ENCODE measurements at places on chromosomes 12 and 14.

GRCh38 chr12:81257947-81258551, 180.2 kb downstream of the ACSS3 start:
- DNase-seq, result no peak

DNA sequence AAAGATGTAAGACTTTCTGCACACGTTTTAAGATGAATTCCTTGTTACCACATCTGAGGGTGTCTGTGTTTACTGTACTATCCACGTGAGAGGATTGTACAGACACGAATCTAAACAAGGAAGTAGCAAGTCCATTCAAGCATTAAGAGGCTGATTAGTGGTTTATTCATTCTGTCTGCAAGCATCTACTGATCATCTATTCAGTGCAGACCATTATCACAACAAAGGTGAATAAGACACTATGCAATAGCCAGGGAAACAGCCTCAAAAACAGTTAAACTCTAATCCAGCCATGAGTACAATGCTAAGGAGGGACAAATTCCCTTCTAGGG, 111.6 kb upstream of the PZP start:
- no peak for DNase-seq

- DNase-seq, result no peak
Observed at GRCh38 chr12:66775871-66776270, 97.0 kb upstream of the GRIP1 start.

DNA sequence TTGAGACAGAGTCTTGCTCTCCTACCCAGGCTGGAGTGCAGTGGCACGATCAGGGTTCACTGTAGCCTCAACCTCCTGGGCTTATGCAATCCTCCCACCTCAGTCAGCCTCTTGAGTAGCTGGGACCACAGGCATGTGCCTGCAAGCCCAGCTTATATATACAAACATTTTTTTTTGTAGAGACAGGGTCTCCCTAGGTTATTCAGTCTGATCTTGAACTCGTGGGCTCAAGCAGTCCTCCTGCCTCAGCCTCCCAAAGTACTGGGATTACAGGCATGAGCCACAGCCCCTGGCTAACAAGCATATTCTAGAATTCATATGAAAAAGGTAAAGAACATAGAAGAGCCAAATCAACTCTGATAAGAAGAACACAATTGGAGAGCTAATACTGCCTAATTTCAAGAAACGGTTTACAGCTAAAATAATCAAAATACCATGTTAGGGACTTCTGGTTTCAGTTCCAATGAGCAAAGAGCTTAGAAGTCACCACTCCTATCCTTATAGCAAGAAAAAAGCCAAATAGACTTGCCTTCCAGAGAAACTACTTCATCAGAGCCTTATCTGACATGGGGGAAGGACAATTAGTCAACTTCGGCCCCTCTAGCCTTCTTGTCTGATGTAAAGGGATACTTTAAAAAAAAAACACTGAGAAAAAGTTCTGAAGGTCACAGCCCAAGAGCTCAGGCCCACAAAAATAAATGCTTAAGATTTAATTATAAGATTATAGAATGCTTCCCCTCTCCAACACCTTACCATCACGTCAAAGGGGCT, 37.6 kb downstream of the TMEM116 start:
- DNase-seq, result no peak

DNA sequence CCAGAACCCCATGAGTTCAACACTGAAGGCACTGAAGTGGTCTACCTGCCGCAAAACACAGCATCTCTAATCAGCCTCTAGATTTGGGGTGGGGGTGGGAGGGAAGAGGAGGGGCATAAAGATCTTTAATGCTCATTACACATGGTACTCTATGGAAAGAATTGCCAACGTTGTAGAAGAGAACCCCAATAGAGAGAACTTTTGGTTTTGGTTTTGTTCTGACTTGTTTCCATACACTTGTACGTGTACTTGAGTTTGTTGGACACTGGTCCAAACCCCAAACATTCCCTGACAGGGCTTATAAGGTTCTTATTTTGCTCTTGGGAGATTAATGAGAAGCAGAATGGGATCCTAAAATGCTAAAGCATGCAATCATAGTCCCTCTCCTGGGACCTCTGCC, 31.0 kb downstream of the GNPTAB start:
- no peak for DNase-seq

DNA sequence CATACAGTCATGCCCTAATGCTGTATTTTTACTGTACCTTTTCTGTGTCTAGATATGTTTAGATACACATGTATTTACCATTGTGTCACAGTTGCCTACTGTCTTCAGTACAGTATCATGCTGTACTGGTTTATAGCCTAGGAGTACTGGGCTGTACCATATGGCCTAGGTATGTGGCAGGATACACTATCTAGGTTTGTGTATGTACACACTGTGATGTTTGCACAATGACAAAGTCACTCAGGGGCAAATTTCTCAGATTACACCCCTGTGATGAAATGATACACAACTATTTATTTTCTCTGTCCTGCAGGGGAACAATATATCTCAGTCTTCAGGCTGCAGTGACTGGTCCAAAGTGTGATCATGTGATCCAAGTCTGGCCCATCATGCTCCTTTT, 1076.1 kb downstream of the VRK1 start:
- DNase-seq, result no peak

DNA sequence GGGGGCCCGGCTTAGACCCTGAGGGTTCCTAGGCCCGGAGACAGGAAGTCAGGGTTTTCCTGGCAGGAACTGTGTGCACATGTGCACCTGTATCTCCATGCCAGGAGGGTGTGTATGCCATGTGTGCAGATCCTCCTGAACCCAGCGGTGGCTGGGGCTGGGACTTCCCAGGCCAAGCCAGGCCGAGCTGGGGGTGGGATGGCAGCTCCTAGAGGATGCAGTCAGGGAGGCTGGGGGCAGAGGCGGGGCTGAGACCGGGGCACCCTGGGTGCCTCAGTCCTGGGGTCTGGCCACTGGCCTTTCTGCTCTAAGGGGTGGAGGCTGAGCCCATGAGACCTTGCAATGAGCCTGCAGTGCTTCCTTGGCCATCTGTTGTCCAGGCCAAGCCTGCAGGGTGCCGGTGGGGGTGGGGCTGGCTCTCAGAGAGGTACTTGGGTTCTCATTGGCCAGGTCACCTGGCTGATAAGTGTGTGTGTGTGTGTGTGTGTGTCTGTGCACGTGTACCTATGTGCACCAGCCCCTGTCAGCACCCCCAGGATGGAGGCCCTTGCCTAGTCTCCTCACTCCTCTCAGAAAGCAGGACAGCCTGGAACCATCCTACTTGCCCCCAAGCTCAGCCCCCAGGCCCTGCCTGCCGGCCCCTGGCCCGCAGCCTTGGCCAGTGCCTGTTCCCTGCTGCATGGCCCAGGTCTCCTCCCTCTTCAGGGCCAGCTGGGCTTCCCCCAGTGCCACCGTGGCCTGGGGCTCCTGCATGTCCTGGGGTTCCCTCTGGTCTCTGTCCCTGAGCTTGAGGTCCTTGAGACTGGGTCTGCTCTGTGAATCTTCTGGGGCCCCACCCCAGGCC, 10.6 kb upstream of the TNFAIP2 start:
- no peak for DNase-seq

DNA sequence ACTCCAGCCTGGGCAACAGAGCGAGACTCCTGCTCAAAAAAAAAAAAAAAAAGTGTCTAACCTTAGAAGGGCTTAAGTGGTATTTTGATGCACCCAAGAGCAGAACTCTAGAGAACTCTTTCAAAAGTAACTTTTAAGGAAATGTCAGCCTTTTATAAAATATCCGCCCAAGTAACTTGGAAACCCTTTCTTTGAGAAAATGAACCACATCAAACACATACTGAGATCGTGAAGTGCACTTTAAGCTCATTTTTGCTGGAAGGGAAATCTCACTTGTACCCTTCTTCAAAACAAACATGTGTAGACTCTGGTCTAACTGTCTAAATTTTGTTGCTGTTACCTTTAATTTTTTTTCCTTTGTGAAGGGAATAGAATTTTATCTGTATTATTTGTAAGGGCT, 5.5 kb downstream of the C12orf56 start:
- DNase-seq, result peak; percentile 51

DNA sequence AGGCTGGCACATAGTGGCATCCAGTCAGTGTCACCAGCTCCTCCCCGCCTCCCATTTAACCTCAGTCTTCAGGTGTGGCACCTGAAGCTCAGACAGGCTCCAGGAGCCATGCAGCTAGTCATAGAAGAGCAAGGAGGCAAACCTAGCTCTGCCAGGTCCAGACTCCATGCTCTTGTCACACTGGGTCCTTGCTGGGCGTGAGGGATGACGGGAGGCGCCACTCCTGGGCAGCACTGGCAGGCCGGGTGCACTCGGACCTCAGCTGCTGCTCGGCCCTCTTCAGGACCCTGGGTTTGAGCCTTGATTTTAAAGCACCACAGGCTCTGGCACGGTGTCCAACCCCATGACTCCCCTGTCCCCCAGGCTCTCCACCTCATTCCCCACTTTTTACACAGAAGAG, 24.1 kb downstream of the ITPK1 start:
- DNase-seq, result no peak

GRCh38 chr12:24814379-24815113, 134.4 kb downstream of the BCAT1 start:
- peak; percentile 8 for DNase-seq

GRCh38 chr14:82805892-82806825, 1272.5 kb upstream of the SEL1L start:
- no peak for DNase-seq

GRCh38 chr12:106519607-106520021, 63.2 kb upstream of the RFX4 start:
- DNase-seq, result no peak

- no peak for DNase-seq
Observed at GRCh38 chr14:100436745-100437406, 113.7 kb downstream of the SLC25A47 start.

DNA sequence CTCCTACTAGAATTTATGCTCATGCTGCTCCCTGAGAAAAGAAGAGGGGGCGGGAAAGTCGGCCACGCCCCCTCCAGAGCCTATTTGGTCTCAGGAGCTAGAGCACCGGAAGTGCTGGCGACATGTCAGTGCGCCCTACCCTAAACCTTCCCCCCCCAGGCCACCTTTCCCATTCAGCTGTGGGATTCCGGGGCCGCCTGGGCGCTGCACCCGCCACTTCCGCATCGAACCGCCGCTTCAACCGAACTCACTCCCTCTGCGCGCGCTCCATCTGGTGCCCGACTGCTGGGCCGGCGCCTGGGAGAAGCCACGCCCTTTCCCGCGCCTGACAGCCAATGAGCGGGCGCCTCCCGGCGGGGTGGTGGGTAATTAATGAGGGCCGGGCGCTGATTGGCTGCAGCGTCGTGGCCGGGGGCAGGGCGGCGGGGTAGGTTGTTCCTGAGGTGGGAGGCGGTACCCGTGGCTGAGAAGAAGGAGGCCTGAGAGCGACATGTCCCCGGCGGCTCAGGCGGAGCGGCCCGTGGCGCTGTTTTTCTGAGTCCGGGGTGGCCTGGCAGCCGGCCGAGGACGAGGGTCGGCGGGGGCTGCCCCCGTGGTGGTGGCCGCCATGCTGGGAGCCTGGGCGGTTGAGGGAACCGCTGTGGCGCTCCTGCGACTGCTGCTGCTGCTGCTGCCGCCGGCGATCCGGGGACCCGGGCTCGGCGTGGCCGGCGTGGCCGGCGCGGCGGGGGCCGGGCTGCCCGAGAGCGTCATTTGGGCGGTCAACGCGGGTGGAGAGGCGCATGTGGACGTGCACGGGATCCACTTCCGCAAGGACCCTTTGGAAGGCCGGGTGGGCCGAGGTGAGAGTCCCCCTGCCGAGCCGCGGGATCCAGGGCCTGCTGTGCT, at the start of gene MLEC:
Gene MLEC (plus strand): TSS at position 460 of the 888 bp plus-strand sequence. CDS start 148 bp downstream, at position 608.
- DNase-seq, result peak; percentile 99

DNA sequence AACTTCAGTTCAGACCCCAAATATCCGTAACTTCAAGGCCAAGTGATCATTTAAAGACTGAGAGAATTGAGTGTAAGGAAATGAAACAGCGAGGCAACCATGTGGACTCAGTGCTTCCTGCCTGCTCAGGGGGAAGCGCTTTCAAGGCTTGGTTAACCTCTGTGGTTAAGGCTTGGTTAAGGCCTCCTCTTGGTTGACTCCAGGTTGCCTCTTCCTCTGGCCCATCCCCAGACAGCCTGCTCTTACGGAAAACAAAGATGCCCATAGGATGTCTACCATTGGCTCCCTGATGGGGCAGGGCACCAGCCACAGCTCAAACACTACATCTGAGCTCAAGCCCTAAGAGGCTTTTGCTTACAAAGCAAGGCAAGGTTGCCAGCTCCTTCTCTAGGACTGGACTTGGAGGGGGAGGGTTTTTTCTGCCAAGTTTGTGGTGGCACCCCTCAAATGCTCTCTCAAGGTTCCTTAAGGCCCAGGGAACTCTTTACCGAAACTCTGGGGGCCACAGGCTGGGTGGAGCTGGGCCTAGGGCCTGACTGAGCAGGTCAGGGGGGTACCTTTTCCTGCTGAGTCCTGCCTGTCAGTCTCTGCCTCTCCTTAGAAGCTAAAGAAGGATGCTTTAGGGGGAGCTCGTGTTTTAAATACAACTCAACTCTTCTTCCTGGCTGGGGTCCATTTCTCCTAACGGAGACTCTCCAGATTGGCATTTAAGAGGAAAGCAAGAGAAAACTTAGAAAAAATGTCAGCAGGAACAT, 13.7 kb downstream of the COL2A1 start:
- DNase-seq, result peak; percentile 48

DNA sequence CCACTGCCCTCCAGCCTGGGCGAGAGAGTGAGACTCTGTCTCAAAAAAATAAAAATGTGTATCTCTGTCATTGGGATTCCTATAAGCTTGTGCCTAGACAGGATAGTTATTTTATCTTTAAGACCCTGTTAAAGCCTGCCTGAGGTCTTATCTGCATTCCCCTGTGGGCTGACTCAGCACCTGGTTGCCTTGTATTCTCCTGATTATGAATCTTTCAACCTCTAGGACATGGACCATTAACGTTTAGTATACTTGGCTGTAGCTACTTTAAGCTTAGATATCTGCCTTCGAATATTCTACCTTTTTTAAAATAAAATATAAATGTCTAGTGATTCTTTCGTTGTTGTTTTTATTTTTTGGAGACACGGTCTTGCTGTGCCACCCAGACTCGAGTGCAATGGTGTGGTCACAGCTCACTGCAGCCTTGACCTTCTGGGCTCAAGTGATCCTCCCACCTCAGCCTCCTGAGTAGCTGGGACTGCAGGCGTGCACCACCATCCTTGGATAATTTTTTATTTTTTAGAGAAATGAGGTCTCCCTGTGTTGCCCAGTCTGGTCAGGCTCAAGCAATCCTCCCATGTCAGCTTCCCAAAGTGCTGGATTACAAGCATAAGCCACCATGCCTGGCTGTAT, 41.3 kb downstream of the RESF1 start:
- DNase-seq, result no peak

GRCh38 chr12:109677279-109677691, 36.3 kb upstream of the FAM222A start:
- DNase-seq, result no peak

- DNase-seq, result no peak
Observed at GRCh38 chr12:132646850-132647249, 28.3 kb downstream of the P2RX2 start.

GRCh38 chr12:67327466-67327865, 58.3 kb downstream of the CAND1 start:
- DNase-seq, result no peak

GRCh38 chr12:54588110-54588889, at the start of gene PPP1R1A:
TSS of gene PPP1R1A (minus strand) at chr12:54588659. CDS start at chr12:54588488, 171 bp downstream.
- no peak for DNase-seq

Measured in CD4-positive, alpha-beta T cell treated with Interleukin-2 at 100 ng/mL for 4 hours (primary cell).